A673 (cell line): ENCODE measurements at places on chromosomes 6 and 20. TPM values are rescaled to one million over a fixed set of nuclear protein-coding genes. Genes with fewer than 3 reads are reported as not detected.

GRCh38 chr6:27477318-27478013 is 4.6 kb upstream of the ZNF184 start:
- no peaks in the 10 kb centered on the region for H3K27me3 ChIP-seq
- H3K36me3 ChIP-seq = no peaks in the 10 kb centered on the region
- peak overlapping the region; percentile 11 for H3K27ac ChIP-seq

Gene DNAJC5
- 43.6 and 44.9 TPM in 2 replicates for total RNA-seq

GRCh38 chr6:32890831-32891230 is 36.8 kb downstream of the PSMB9 start:
- H3K27ac ChIP-seq = no peak overlapping the region
- no peaks in the 10 kb centered on the region for H3K27me3 ChIP-seq
- H3K4me3 ChIP-seq = no peak overlapping the region
- no peaks in the 10 kb centered on the region for H3K36me3 ChIP-seq
- H3K4me1 ChIP-seq = peaks cover 8% of the 10 kb centered on the region
- DNase-seq = no peak

DNA sequence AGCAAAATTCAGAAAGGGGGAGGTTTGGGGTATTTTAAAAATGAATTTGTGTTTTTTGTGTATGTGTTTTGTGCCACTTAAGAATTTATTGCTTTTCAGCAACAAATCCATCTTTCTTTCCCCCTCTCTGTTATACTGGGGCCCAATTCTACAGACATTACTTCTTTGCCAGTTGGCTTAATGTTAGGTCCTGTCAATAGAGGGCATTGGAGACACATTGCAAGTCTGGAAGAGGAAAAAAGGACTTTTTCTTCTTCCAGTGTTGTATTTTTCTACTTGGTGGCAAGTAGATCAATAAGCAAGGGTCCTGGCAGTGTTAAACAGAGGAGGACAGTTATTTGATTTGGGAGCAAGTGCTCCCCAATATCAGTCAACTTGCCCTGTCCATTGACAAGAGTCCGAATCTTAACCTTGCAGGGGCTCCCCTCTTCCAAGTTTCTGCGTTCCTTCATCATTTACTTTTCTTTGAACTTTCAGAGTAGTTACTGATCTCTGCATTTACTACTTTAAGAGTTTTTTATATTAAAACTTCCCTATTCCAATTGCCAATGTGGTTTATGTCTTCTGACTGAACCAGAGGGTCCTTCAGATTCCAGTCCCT is 23.4 kb downstream of the SCML4 start:
- H3K4me3 ChIP-seq = no peak overlapping the region
- H3K4me1 ChIP-seq = no peaks in the 10 kb centered on the region
- no peak overlapping the region for H3K27ac ChIP-seq
- no peak for DNase-seq

- H3K27me3 ChIP-seq = no peaks in the 10 kb centered on the region
- no peaks in the 10 kb centered on the region for H3K4me1 ChIP-seq
- H3K4me3 ChIP-seq = no peak overlapping the region
- H3K36me3 ChIP-seq = no peaks in the 10 kb centered on the region
- H3K27ac ChIP-seq = no peak overlapping the region
Measured at GRCh38 chr6:157660414-157660813, 162.6 kb upstream of the SNX9 start.

Gene OR10C1
- not detected in 2 replicates for total RNA-seq

GRCh38 chr6:56708810-56709597 is 66.3 kb upstream of the DST start:
- H3K27ac ChIP-seq = no peak overlapping the region
- H3K36me3 ChIP-seq = no peaks in the 10 kb centered on the region
- peaks cover 13% of the 10 kb centered on the region for H3K4me1 ChIP-seq
- DNase-seq = peak; percentile 80
